Forelimb muscle (tissue), 1 donor: ENCODE measurements at places on chromosomes 5 and 9. TPM values are rescaled to one million over a fixed set of nuclear protein-coding genes. Genes with fewer than 3 reads are reported as not detected.

DNA sequence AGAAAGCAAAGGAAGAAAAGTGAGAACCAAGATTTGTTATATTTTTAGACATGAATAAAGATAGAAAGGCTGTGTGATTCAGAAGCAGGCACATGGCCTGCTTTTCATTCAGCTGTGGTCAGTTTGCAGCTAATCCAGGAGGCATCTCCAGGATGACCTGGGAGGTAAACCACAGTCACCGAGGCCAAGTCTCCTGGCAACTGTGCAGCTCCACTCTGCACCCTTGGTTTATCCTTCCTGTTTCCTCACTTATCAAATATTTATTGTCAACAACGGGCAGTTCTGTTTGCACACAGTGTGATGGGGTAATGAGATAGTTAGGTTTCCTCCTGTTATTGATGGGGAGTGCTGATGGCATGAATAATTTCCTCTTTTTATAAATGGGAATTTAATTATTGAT, 243.0 kb downstream of the PSAT1 start:
- no peak for DNase-seq

- DNase-seq: no peak
Observed at GRCh38 chr9:36006549-36007315, 30.0 kb upstream of the RECK start.

- DNase-seq: no peak
Observed at GRCh38 chr9:89998633-89999032, 393.8 kb downstream of the GADD45G start.

DNA sequence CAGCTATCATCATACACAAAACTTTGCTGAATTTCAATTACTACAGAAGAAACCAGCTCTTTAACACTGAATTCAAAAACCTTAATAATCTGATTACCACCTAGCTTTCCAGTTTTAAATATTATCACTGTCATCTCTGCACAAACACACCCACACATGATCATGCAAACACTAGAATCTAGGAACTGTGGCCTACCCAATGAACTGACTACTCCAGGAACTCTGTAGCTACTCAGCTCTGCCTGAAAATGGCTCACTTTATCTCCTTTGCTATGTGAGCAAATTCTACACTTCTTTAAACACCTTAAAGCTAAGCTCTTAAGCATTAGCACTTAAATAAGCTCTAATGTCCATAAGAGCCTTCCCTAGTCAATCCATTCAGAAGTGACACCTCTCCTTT, 123.3 kb upstream of the DPYSL3 start:
- no peak for DNase-seq

- no peak for DNase-seq
Observed at GRCh38 chr5:154647114-154647760, 107.9 kb upstream of the LARP1 start.

- DNase-seq: no peak
Observed at GRCh38 chr9:94904806-94905205, 178.3 kb downstream of the AOPEP start.

GRCh38 chr5:93100428-93100827, 480.6 kb downstream of the NR2F1-AS1 start:
- DNase-seq: no peak

DNA sequence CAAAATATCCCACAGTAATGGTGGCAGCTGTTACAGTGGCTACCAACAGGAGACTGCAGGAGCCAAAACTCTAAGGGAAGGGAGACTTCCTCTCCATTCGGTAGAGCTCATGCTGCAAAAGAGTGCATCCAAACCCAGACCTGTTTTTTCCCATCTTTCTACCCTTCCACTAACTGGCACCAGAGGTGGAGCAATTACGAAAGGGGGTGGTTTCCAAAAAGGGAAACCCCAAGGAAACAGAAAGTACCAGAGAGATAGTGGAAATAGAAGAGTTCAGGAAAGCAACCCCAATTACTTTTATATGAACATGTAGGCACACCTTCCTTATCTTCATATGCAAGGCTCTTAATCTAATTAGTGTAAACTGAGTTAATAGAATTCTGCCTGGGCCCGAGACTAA, 7.3 kb upstream of the WDR41 start:
- no peak for DNase-seq

- DNase-seq: no peak
Observed at GRCh38 chr9:128005923-128006322, 25.1 kb upstream of the EEIG1 start.

- DNase-seq: no peak
Observed at GRCh38 chr5:5342784-5343183, 79.7 kb upstream of the ICE1 start.

DNA sequence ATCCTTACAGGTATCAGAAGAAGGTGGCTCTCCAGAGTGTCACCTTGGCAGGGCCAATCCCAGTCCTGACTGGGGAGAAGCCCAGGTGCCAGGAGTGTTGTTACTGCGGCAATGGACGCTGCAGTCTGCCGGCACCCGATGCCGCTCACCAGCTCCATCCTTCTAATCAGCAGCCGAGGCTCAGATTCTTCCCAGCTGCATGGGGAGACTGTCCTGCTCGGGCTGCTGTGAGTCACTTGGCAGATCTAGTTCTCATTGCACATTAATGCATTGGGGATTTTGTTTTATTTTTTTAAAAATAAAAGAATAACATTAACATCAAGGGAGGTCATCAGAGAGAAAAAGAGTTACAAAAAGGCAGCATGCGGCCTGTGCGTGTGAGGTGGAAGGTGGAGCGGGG, 115.8 kb downstream of the MTX3 start:
- DNase-seq: no peak

DNA sequence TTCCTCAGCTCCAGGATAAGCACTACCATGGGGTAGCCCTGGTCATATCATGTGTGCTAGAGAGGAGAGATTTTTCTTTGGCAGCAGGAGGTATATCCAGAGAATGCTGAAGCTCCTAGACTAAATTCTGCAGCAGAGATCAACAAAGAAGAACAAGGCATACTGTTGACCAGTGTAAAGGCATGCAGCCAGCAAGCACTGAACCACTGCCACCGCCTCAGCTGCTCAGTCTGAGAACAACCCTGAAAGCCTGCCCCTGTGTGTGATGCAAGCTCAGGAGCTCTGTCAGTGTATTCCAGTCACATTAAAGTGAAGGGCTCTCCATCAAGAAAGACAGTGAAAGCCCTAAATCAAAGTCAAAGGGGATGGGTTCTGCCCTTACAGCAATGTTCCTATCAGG, 439.5 kb upstream of the CD180 start:
- DNase-seq: no peak

- DNase-seq: peak; percentile 31
Observed at GRCh38 chr9:68704814-68705530, at the start of gene PIP5K1B. Gene PIP5K1B, plus strand, starts transcription at chr9:68705240. Its CDS starts 117,375 bp downstream, at chr9:68822615.

DNA sequence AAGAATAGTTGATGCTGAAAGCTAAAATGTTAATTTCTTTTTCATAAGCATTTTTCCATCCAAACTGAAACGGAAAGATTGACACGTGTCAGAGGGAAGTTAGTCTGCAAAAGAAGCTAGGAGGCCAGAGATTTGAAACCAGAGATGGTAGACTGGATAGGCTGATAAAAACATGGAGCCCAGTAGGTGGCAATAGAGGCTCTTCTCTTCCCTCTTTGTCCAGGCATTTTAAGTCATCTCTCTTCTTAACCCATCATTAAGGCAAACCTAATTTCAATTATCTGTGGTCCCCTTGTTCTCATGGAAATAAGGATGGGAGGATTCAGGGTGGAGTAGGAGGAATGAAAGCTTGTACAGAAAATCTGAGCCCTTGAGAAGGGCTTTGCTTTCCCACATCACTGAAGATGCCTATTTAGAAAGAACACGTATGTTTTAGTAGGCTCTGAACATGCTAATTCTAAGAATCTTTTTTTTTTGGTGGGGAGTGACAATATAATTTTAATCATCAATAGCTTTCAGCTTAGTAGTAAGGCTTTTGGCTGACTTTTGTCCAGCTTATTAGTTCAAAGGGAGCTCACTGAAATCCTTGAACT, 66.6 kb downstream of the ZNF474 start:
- DNase-seq: no peak

GRCh38 chr5:178284093-178284675, 51.6 kb upstream of the PHYKPL start:
- DNase-seq: no peak

DNA sequence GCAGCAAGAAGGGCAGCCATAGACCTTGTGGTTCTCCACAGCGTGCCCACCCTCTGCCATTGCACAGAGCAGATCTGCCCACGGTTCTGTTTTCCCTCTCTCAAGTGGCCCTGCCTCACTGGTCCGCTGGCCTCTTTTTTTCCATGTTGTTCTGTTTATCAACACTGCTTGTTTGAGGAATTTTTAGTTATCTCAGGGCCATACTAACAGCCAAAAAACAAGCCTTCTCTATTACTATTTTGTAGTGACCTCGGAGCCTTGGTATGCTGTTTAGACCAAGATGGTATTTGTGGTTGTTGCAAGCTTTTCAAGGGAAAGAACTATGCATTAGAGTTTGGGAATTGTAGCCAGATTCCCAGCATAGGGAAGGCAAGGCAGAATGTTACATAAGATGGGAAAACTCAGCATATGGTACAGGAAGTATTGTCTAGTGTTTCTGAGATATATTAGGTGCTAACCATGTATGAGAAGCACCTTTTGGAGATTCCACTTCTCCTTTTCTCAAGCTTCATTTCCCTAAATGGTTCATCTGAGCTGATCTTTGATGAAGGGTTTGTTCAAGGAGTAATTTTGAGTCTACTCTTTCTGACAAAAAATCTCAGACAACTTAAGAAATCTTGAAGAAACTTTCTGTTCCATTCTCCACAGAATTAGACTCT, 54.3 kb downstream of the NUP214 start:
- DNase-seq: no peak

DNA sequence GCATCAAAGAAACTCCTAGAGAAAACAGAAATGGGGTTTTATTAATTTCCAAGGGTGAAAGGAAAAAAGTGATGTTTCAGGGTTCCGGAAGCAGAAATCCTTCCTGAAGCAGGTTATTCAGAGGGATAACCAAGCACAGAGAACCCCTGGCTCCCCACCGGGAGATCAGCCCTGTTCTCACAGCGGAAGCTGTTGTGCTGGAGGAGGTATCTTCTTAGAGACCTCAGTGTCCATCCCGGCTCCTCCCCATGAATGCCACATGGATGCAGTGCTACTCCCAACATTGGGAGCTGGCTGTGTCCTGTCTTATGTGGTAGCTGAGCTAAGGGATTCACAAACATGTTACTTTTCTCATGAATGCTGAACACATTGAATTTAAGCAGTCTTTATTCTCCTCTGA, 80.9 kb upstream of the IRX2 start:
- DNase-seq: no peak

DNA sequence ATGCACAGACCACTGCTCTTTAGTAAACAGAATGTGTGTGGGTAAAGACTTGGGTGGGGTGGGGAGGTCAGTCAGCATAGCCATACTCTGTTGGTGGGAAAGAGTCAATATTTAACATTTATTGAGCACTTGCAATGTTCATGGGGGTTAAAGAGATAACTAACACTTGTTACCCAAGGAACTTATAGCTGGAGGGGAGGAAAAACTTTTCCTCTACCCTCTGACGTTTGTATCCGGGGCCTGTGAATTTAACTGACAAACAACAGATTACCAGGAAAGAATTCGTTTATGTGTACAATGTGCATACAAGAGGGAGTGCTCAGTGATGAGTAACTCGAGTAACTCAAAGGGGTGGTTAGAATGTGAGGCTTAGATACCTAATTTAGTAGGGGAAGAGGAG, 6.8 kb upstream of the CLINT1 start:
- DNase-seq: no peak

DNA sequence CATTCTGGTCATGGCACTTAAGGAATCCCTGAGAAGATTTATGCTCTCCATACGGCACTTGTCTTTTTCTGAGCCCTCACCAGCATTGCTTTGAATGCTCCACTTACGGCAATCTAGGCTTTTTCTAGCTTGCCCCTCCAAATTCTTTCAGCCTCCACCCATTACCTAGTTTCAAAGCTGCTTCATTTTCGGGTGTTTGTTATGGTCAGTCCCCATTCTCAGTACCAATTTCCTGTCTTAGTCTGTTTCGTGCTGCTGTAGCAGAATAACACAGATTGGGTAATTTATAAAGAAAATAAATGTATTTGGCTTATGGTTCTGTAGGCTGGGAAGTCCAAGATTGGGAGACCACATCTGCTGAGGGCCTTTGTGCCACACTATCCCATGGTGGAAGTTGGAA, 42.0 kb downstream of the ARHGEF28 start:
- DNase-seq: no peak

DNA sequence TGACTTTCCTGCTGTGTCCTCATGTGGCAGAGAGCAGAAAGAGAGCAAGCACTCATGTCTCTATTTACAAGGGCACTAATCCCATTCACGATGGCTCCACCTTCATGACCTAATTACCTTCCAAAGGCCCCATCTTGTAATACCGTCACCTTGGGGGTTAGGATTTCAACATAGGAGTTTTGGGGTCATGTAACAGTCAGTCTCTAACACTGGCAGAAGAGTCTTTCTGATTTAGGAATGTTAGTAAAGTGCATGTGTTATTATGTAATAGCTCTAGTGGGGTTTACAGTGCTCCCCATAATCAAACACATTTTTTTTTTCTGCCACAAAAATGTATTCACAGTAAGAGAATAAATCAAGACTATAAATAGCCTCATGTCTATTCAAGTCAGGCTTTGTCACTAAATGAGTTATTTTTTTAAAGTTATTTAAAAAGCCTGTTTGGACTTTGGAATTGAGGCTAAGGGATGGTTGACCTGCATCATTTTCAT, 19.1 kb downstream of the GALNT10 start:
- no peak for DNase-seq

DNA sequence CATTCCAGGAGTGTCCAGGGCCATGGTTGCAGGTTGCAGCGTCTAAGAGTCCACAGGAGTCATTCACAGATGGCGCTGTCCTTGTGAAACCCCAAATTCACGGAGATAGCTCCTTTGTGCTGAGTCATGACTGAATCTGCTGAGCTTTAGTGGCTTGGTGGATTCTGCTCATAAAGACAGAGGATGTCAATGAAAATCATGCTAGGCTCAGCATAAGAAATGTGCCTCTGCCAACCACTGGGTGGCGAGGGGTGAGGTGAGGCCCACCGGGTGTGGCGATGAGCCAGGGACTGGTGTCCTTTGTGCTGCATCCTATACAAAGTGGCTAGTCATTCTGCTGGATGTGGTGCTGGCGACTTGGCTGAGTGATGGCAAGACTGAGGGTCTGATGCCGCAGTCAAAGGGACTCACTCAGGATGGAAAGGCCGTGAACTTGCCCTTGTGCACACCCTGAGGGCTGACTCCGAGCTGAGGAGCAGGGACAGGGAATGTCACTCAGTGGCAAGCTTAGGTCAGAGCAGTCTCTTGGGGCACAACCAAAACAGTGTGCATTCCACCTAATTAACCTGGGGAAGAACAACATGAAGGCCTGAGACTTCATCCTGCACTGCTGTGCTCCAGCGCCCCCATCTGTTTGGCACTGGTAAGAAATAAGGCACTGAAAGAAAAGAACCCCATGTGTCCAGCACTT, 71.5 kb downstream of the DAP start:
- no peak for DNase-seq

- no peak for DNase-seq
Observed at GRCh38 chr5:17415321-17415758, 82.7 kb upstream of the TAF11L2 start.

PCDHGB1 gene
- polyA plus RNA-seq: 0.49 TPM

TEX48 gene
- polyA plus RNA-seq: not detected

PLAC8L1 gene
- 0.73 TPM for polyA plus RNA-seq

CCL19 gene
- polyA plus RNA-seq: not detected

BRD8 gene
- 50.8 TPM for polyA plus RNA-seq

RNF208 gene
- polyA plus RNA-seq: 2.5 TPM

RASGRF2 gene
- 0.82 TPM for polyA plus RNA-seq

BAAT gene
- polyA plus RNA-seq: 1.7 TPM

TJP2 gene
- 9.7 TPM for polyA plus RNA-seq

CEMIP2 gene
- 22.1 TPM for polyA plus RNA-seq

PAEP gene
- not detected for polyA plus RNA-seq

GOLM1 gene
- polyA plus RNA-seq: 49.1 TPM
